CD4-positive, CD25-positive, alpha-beta regulatory T cell (primary cell): ENCODE measurements at places on chromosomes 3 and 15. TPM values are rescaled to one million over a fixed set of nuclear protein-coding genes. Genes with fewer than 3 reads are reported as not detected.

NCK1 gene
- 64.9 TPM for total RNA-seq

CTXN2 gene
- total RNA-seq = not detected

CHRFAM7A gene
- total RNA-seq = 0.59 TPM

UBAP1L gene
- 10.1 TPM for total RNA-seq

PRR23E gene
- total RNA-seq = not detected

GUCA1C gene
- not detected for total RNA-seq

FETUB gene
- not detected for total RNA-seq

ISG20 gene
- total RNA-seq = 257 TPM

PGBD4 gene
- total RNA-seq = 3.6 TPM

LRRIQ4 gene
- not detected for total RNA-seq

HTR3E gene
- not detected for total RNA-seq

MYD88 gene
- 49.9 TPM for total RNA-seq

PPP2R3A gene
- 0.05 TPM for total RNA-seq

BFSP2 gene
- 6.6 TPM for total RNA-seq

AMOTL2 gene
- not detected for total RNA-seq

FAM43A gene
- 4.8 TPM for total RNA-seq
